ENCODE measurements at places on chromosomes 6 and 20.

GRCh38 chr20:63968928-63969760 lies 586 bp downstream of the ZNF512B start:
- peak; percentile 2 for DNase-seq

GRCh38 chr6:76972474-76972873 lies 490.8 kb downstream of the HTR1B start:
- peak; percentile 47 for DNase-seq

GRCh38 chr20:17657898-17658647 lies 24.0 kb downstream of the RRBP1 start:
- DNase-seq = no peak

GRCh38 chr6:155611742-155612141 lies 156.1 kb upstream of the NOX3 start:
- no peak for DNase-seq

DNA sequence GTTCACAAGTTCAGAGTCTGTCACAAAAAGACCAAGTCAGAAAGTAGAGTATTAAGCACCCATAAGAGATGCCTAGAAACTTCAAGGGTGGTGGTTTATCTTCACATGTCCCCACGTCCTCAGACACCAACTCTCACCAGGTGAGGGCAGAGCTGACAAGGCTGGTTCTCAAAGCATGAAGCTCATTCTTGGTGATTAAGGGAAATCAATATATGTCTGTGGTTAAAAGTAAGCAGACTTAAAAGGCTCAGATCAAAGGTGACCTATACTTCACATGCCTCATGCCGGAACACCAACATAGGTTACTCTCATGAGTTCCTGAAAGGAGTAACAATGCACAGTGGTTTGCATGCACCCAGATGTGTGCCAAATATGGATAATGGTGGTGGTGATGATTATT lies 27.0 kb downstream of the IL17A start:
- DNase-seq = no peak

GRCh38 chr6:87538510-87539260 lies 51.1 kb downstream of the RARS2 start:
- no peak for DNase-seq

DNA sequence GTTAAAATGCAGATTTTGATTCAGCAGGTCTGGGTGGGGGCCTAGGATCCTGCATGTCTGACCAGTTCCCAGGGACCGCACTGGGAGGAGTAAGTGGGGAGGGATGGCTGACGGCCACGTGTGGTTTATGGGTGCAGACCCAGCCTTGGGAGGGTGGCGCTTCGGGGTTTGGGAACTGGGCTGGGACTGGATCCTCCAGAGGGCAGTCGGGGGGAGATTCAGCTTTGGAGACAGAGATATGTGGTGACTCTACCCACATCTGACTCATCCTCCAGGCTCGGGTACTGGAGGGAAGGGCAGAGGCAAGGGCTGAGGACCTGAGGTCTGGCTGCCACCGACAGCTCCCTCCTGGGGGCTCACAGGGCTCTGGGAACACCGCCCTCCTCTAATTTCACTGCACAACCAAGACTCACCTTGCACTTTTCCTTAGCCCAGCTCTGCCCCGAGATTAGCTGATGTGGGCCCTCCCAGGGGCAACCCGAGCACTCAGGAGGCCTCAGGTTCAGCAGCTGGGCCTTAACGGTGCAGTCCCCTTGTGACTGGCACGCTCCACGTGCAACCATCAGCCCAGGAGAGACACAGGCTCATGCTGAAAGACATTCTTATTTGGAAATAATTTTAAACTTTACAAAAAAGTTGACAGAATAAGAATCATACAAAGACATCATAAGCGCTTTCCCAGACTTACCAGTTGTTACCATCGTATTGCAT lies 172.8 kb upstream of the PMEPA1 start:
- no peak for DNase-seq

- DNase-seq = no peak
These were observed 29.5 kb downstream of the GGTLC1 start for GRCh38 chr20:23959054-23959453.

- no peak for DNase-seq
These were observed 99.5 kb downstream of the CDKAL1 start for GRCh38 chr6:20633566-20634340.

- DNase-seq = no peak
These were observed 85.4 kb upstream of the THBS2 start for GRCh38 chr6:169339025-169339424.

GRCh38 chr6:76706631-76707030 lies 634.2 kb upstream of the IMPG1 start:
- no peak for DNase-seq

GRCh38 chr6:163436843-163437242 lies 22.3 kb downstream of the QKI start:
- no peak for DNase-seq

- no peak for DNase-seq
These were observed 1.1 kb downstream of the DPM1 start for GRCh38 chr20:50957276-50957675.

DNA sequence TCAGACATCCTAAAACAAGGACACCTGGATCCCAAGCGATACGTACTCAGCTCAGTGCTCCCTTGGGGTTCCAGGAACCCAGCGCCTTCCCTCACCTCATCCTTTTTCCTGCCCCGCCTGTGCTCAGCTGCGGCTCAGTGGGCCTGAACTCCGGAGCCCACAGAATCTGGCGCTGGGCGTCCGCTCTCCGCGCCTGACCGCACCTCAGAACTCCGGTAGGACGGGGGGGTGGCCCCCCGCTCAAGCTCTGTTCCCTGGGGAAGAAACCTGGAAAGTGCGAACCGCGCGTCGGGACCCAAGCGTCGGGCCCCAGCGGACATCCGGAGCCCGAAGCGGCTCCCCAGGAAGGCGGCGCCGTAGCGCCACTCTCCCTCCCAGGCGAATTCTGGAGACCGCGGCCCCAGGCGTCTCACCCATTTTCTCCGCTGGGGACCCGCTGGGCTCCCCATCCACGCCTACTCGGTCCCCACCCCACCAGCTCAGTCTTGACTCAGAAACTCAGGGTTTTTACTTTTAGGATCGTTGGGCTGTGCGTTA lies 336 bp upstream of the LY6G5C start:
- DNase-seq = peak; percentile 32

GRCh38 chr6:4973415-4973814 lies 30.4 kb downstream of the RPP40 start:
- no peak for DNase-seq

GRCh38 chr20:37640600-37641561 lies 52.9 kb upstream of the CTNNBL1 start:
- no peak for DNase-seq

DNA sequence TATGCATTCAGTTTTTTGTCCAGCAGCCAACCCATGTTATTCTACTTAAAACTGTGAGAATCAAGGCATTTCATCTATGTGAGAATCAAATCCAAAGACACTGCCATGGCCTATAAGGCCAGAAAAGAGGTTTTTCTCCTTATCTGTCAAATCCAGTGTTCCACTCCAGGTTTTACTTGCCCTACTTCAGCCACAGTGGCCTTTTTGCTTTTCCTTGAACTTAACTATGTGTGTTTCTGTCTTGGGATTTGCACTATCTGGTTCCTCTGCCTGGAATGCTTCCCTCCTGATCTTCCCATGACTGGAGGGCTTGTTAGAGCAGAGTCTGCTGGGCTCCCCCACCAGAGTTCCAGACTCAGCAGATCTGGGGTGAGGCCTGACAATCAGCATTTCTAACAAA lies 113.1 kb upstream of the DOK5 start:
- no peak for DNase-seq

DNA sequence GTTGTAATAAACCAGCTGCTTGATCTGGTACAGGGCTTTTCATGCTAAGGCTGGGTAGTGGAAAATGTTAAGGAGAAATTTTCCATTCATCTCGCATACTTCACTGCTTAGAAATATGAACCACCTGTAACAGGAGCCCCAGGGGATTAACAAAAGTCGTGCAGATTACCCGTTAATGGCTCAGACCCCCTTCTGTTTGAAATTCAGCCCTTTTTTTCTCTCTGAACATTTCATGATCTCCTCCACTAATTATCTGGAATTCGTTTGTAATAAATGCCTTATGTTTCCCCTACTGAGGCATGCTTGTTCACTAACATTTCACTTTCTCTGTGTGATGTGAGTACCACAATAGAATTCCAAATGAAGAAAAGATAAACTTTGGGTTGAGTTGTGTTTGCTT lies 336.4 kb upstream of the HSF2 start:
- no peak for DNase-seq

GRCh38 chr20:37505263-37506151 lies 15.5 kb upstream of the NNAT start:
- DNase-seq = no peak

DNA sequence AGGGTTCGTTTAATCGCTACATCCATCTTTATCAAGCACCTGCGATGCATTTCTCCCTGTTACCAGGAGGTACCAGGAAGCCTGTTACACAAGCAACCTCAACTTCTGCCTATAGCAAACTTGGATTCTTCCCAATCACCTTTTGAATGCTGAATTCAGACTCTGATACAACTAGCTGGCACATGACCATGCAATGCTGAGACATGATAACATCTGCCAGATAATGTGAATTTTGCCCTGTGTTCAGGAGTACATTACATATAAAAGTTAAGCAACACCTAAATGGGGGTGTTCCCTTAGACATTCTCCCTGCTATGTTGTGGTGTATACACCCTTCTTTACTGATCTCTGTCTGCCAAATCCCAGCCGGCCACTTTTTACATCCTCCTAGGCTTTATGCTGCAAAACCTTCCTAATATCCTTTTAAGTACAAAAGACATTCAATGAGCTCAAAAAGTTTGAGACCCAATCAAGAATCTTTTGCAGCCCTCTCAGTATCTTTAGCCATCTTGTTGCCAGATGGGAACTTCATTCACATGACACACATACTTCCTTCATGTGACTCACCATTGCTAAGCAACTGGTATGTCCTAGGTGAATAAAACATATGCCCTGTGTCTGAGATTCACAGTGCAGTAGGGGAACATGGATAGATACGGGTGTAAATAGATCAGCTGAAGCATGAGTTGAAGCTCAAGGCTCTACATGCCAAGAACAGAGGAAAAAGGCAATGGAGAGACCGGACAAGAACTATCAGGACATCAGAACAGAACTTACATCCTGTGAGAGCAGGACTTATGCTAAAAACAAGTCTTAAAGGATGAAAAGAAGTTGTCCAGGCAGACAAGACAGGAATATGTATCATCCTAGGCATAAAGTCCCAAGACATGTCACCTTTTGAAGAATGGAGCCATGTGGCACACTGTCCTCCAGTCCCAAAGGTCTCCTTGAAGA lies 84.3 kb downstream of the ZHX3 start:
- peak; percentile 54 for DNase-seq

- DNase-seq = no peak
These were observed 645.0 kb downstream of the MMUT start for GRCh38 chr6:48818052-48818412.

- peak; percentile 55 for DNase-seq
These were observed 12.8 kb upstream of the ILRUN start for GRCh38 chr6:34709386-34709785.

GRCh38 chr6:13461307-13461706 lies 26.1 kb downstream of the GFOD1 start:
- DNase-seq = no peak

GRCh38 chr6:159114569-159114968 lies 54.6 kb upstream of the FNDC1 start:
- DNase-seq = no peak

GRCh38 chr20:51198238-51198637 lies 175.3 kb upstream of the KCNG1 start:
- no peak for DNase-seq

GRCh38 chr6:113858480-113859348 lies 1.6 kb downstream of the MARCKS start:
- DNase-seq = peak; percentile 86

- DNase-seq = peak; percentile 27
These were observed 40.9 kb downstream of the PTPRA start for GRCh38 chr20:2914160-2914559.

- DNase-seq = no peak
These were observed 1.7 kb downstream of the CABLES2 start for GRCh38 chr20:62405108-62405980.

GRCh38 chr6:141728330-141728729 lies 404.4 kb upstream of the GJE1 start:
- no peak for DNase-seq

DNA sequence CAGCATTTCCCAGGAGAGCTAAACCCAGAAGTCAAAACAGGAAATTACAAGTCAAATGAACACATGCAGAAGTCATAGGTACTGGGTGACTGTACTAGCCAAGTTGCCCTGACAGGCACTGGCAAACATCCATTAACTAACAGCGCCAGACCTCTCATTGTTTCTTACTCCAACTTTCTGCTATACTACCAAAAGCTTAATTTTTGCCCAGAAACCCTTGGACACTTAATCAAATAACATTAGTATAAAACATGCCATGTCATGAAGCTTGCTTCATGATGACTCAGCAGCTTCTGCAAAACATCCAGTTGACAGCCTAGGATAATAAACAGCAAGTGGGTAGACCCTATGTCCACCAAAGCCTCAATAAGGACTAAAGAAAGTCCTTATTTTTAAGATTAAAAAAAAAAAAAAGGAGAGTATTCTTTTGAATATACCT lies 3.5 kb downstream of the NUP153 start:
- DNase-seq = peak; percentile 6

DNA sequence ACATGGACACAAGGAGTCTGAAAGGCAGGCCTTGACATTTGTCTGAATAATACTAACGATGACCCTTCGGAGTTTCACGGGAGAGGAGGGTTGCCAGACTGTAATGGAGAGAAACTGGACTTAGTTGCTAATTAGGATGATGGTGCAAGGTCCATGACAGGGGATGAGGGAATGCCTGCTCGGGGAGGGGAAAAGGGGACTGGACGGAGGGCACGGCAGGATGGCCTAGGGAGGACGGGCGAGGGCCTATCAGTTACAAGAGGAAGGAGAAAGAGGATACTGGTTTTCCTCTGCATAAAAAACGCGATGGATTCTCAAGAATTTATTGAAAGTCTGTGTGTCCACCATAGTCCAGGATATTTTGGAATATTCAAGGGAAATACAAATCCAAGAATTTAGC lies 42.7 kb downstream of the IRAK1BP1 start:
- DNase-seq = no peak

DNA sequence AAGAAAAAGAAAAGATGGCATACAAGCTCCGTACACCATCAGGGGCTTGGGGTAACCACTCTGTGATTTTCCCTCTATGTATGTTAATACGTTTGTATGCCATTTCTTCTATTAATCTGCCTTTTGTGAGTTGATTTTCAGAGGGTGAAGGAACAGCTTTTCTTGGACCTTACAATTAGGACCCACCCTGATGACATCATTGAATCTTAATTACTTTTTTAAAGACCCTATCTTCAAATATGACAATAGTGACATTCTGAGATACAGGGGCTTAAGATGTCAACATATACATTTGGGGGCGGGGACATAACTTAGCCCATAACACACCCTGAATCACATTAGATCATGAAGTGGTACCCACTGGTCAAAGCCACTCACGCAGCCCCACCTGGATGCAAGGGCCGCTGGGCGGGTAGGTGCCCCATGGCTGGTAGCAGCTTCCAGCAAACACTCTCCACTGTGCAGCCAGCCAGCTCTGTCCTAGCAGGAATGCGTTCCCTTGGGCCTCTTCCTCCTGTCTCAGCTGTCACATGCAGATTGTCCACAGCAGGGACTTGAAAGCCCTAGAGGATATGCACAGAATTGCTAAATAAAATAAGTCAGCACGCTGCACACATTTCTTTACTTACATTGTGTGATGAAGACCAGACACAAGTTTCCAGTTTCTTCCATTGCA lies 74.5 kb downstream of the FOXF2 start:
- DNase-seq = no peak

GRCh38 chr6:89509777-89510281 lies 76.9 kb downstream of the ANKRD6 start:
- DNase-seq = no peak

GRCh38 chr6:170211404-170212025 lies 79.4 kb downstream of the DLL1 start:
- no peak for DNase-seq

Measured in Ammon's horn (tissue), 1 donor.